Placental pericyte (primary cell): ENCODE measurements at places on chromosomes 12 and 14. TPM values are rescaled to one million over a fixed set of nuclear protein-coding genes. Genes with fewer than 3 reads are reported as not detected.

Gene TAS2R8
- 0.43 TPM in 1 of 2 replicates, not detected in the other for total RNA-seq

Gene MTHFD1
- 19.9 and 66.7 TPM in 2 replicates for total RNA-seq

Gene BIN2
- total RNA-seq, result not detected in 2 replicates

Gene SPX
- total RNA-seq, result 0.29 and 0.44 TPM in 2 replicates

Gene TMEM30B
- not detected in 2 replicates for total RNA-seq
